IPS-NIHi11 (cell line): ENCODE measurements at places on chromosomes 13 and 19.

DNA sequence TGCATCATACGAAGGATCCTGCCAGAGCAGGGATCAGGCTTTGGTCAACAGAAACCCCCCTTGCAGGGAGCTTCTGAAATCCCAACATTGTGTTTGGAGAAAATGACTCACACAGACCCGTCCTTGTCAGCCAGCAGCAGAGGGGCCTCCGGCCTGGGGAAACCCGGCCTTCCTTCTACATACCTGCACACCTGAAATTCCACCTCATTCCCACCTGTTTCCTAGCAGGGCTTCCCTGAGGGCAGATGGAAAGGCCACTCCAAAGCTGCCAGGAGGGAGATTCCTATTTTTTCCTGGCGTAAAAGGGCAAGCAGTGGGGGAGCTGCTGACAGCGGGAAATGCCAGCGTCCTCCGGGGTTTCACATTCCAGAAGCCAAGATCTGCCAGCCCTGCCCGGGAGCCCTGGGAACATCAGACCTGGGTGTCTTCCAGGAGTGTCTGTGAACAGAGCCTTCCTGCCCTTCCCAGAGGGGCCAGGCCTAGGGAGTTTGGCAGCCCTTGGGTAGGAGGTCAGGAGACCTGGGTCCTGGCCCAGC, 3.0 kb upstream of the IGFL1 start:
- no peak for DNase-seq

GRCh38 chr13:104592545-104593250, 1526.5 kb upstream of the SLC10A2 start:
- DNase-seq = no peak

GRCh38 chr13:20654156-20654555, 49.3 kb upstream of the IL17D start:
- DNase-seq = no peak

DNA sequence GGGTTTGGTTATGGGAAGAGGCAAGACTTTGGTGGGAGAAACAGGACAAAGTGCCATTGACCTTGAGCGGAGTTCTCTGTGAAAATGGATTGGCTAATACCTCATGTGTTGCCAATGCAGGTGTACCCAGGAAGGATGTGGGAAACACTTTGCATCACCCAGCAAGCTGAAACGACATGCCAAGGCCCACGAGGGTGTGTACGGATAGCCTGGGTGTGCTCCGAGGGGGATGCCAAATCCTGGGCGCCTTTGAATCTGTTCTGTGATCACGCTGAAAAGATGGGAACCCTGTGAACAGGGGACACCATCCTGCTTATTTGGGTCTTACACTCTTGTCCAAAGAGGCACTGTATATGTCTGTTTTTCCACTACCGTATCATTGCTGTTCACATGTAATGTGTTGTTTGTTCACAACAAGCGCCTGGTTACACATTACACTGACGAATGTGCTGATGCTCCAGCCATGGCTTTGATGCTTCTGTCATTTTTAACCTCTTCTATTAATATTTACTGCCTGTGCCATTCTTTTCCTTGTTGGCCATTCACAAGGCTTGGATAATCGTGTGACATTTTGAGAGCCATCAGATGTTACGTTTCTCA, 8.3 kb downstream of the GTF3A start:
- DNase-seq = no peak

DNA sequence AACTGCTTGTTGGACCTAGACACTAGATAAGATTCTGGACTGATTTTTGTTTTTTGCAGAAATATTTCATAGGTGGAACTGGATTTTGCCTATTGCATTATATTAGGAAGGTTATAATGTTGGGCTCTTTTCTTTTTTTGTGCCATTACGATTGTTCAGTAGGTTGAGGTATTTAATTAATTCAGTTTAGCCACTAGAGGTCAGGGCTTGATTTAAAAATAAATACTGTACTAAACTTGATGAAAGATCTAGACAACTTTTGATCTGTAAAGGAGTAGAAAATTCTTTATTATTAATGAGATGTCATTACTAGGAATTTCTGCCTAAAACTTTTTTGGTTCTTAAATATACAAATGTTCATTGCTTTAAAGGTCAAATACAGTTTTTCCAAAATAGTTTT, 15.2 kb upstream of the SUPT20H start:
- DNase-seq = no peak

DNA sequence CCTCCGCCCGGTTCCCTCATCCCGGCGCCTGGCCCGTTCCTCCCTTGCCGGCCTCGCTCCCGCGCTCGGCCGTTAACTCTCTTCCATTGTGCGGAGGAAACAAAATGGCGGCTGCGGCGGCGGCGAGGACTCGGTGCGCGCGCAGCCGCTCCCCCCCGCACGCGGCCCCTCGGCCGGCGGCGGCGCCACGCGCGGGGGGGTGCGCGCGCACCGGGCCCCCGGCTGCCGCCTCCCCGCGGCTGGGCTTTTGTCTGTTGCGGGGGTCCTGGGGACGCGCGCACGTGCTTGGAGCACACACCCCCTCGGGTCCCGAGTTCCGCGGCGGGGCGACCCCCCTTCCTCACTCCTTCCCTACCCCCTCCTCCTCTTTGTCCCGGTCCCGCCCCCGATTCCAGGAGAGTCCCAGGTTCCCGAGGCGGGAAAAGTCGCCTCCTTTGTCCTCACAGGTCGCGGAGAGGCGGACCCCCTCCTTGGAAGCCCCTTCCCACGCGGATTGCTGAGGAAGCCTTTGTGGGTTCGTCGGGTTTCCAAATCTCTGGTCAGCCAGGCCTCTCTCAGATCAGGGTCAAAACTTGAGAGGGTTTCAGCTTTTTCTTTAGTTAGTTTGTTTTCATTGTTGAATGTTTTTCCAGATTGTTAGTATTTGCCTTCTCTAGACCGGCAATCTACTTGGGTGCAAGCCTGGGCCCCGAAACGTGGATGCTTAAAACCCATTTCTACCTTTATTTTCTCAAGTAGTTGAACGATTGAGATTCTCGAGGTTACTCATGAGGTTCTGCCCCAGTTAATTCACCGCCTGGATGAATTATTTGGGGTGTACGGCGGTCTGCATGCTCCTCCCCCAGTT, 687 bp downstream of the ILF3 start:
- peak; percentile 88 for DNase-seq

DNA sequence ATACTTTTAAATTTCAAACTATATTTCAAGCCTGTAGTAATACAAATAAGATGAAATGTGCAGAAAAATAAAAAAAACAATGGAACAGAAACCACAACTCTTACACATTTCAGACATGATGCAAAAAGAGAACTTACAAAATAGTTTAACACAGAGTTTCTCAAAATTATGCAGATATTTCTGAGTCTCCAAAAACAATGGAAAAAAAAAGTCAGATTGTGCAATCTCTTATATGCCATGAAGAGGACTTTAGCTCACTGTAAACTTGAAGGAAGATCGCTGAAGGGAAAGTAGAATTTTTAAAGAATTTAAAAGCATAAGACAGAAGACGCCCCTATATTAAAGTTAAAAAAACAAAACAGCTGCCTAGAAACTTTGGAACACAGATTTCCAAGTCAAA, 20.4 kb downstream of the ZNF708 start:
- no peak for DNase-seq

DNA sequence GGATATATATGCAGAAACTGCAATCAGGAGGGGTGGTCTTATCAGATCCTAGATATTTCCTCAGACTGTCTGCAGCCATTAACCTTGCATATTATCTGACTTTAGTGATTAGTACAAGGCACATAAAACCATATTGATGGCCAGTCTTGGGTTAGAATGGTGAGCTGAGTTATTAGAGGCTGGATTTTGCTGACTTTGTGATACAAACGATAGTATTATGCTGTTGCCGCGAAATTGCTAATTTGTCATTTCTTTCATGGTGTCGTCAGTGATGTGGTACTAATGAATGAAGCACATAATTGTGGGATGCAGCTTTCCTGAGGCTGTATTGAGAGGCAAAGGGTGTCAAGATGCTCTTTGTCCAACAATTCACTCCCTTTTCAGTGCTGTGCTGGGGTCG, 172.5 kb downstream of the TEX29 start:
- DNase-seq = no peak

DNA sequence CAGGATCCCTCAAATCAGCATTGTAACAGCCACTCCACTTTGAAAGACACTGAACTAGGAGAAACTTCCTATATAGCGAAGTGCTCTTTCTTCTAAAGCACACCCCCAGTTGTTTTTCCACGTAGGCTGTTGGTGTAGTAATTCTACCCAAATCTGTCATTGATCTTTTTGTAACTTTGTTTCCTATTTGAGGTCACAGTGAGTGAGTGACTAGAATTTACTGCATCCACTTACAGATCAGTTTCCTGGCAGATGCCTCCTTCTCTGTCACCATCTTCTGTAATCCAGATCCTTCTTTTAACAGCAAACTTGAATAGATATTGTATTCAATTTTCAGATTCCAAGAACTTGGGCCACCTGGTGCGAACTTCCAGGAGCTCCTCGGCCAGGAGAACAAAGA, 15.3 kb downstream of the ZAR1L start:
- no peak for DNase-seq

DNA sequence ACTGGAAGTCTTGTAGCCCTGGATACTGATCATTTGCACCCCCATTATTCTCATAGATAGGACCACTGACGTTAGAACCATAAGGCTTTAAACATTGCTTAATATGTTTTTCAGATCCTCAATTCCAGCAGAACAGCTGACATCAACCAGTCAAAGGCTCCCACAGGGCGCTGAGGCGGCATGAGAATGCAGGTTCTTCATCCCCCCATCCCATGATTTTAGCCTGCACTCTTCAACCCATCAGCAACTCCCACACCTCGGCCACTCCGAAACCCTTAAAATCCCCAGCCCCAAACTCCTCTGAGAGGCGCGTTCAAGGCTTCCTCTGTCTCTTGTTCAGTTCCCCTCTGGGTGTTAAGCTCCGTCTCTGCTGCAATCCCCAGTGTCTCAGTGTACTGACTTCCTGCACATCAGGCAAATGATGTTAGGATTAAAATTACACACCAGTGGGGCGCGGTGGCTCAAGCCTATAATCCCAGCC, 24.3 kb upstream of the LAMP1 start:
- DNase-seq = no peak

- no peak for DNase-seq
Measured at GRCh38 chr19:55153652-55154264, 3.8 kb downstream of the TNNI3 start.

DNA sequence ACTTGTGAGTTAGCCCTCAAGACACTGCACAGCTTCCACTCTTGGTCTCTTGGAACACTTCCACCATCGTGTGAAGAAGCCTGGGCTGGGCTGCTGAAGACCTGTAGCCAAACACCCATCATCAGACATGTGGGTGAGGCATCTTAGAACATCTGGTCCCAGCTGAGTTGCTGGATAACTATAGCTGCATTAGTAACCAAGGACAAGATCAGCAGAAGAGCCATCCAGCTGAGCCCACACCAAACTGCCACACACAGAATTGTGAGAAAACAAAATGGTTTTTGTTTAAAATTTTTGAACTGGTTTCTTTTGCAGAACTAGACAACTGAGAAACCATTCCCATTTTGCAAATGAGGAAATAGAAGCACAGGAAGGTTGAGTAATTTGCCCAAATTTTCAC, 56.2 kb downstream of the CCNE1 start:
- DNase-seq = no peak

DNA sequence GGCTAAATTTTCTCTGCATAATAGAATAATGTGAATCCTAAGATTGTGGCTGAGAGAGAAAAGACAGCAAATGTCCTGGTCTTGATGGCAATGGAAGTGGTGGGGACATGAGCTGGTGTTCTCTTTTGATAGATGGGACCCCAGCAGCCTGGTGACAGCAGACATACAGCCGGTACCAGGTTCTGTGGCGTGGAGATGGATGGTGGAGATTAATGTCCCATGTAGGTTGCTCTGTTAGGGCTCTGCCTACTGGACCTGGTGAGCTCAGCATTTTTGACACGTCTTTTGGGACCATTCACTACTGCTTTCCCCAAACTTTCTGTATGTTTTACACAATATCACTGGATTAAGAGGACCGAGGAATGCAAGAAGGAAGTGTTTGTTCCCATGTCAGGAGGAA, 8.2 kb upstream of the SIGLEC14 start:
- no peak for DNase-seq

- no peak for DNase-seq
Measured at GRCh38 chr19:7778081-7778480, 15.0 kb downstream of the CLEC4M start.

GRCh38 chr13:38819053-38819452, 132.2 kb downstream of the FREM2 start:
- peak; percentile 19 for DNase-seq

DNA sequence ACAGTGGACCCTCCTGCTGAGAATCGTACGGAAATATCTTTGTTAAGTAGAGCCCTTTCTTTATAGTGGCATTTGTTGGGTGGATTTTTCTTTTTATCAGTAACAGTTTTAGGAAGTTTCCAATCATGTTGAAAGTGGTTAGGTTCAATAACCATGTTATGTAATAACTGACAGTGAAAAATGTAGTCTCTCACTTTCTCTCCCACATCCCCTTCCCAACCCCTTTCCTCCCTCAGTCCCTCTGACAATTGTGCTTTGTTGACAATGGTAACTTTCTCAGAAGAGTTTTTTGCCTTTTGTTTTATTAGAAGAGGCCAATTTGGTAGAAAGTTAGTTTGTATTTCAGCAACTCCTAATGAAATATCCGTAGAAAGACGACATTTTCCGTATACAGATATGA, 77.8 kb upstream of the SLAIN1 start:
- DNase-seq = no peak
